Activated T-cell treated with anti-CD3 and anti-CD28 coated beads, Interleukin-2, amount 50 U/mL, for 24 hours (primary cell): ENCODE measurements at places on chromosomes 7 and 10.

- no peak overlapping the region for H3K4me3 ChIP-seq
- H3K36me3 ChIP-seq: peaks cover 36% of the 10 kb centered on the region
- H3K27me3 ChIP-seq: peaks cover 4% of the 10 kb centered on the region
- H3K27ac ChIP-seq: no peak overlapping the region
- peaks cover 2% of the 10 kb centered on the region for H3K4me1 ChIP-seq
These were observed 12.5 kb upstream of the ZNF212 start for GRCh38 chr7:149226840-149227494.

- H3K4me1 ChIP-seq: peaks cover 5% of the 10 kb centered on the region
- H3K36me3 ChIP-seq: peaks cover 1% of the 10 kb centered on the region
- H3K27me3 ChIP-seq: no peaks in the 10 kb centered on the region
- no peak overlapping the region for H3K27ac ChIP-seq
These were observed 206.4 kb downstream of the TAX1BP1 start for GRCh38 chr7:27946351-27946750.

DNA sequence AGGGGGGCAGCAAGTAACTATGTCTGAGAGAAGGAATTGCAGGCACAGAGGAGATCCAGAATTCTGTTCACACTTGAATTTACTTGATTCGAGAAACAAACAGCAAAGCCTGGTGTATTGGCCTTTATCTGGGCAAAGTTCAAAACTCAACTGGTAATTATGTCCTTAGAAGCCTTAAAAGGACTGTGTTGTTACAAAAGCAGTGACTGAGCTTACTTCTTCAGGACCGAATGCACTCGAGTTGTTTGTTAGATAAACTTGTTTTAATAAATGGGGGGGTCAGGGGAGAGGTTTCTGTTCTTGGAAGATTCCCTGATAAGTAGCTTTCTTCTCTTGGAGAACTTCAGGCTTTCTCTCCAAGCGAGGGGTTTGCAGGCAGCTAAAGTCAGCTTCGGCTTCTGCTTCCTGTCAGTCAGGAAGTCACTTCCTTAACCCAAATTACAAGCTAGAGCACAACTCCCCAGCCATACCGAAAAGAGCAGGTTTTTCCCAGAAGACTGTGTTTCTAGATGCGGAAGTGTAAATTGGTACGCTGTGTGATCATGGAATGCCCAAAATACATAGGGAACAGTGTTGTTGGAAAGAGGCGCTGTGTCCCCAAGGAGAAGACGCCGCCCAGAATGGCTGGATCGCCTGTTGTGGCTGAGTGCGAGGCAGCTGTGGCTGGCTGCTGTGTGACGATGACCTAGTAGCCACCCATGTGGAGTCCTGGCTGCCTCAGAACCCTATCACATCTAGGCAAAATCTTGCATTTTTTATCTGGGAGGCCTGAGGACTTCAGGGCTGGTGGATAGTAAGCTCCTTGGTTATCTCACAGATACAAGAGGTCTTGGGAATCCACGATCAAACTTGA, 110.4 kb downstream of the TCF7L2 start:
- H3K4me3 ChIP-seq: no peak overlapping the region
- H3K27ac ChIP-seq: no peak overlapping the region
- H3K36me3 ChIP-seq: no peaks in the 10 kb centered on the region

GRCh38 chr10:86944031-86944419, 13.4 kb downstream of the MMRN2 start:
- H3K36me3 ChIP-seq: no peaks in the 10 kb centered on the region
- DNase-seq: no peak
- H3K4me3 ChIP-seq: no peak overlapping the region
- peaks cover 7% of the 10 kb centered on the region for H3K4me1 ChIP-seq
- H3K27me3 ChIP-seq: peaks cover 5% of the 10 kb centered on the region
